COLO829 (cell line): ENCODE measurements at places on chromosomes 6 and 20.

DNA sequence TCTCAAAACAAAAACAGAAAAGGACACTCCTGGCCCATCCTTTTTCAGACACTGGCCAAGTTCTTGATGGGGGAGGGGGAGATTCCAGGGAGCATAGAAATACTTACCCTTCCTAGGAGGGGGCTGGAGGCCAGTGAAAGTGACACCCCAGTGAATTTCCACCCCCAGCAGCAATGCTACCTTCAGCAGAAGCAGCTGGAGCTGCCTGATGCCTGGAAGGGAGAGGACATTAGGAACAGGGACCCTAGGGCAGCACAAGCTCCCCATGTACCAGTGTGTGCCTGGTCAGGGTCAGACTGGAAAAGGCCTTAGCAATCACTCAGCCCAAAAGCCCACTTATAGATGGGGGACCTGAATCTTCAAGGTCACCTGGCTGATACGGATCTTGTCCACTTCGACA lies 2.4 kb downstream of the MICAL1 start:
- no peak for DNase-seq

DNA sequence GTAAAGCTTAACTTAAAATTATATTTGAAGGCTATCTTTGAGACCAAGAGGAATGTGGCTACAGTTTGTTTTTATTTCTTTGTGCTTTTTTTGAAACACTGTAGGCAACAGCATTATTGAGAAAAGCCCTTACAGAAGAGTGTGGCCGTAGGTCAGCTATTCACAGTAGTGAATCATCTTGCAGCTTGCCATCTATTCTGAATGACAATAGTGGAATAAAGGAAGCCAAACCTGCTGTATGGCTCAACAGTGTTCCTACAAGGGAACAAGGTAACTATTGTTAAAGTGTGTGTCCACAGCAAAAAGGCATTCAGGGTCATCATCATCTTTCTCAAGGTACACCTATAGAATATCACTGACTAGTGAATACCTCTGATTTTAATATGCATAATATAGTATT lies 88.5 kb downstream of the KIZ start:
- DNase-seq: no peak

- no peak for DNase-seq
Observed at GRCh38 chr6:13274707-13275434, 53.5 kb downstream of the TBC1D7 start.

DNA sequence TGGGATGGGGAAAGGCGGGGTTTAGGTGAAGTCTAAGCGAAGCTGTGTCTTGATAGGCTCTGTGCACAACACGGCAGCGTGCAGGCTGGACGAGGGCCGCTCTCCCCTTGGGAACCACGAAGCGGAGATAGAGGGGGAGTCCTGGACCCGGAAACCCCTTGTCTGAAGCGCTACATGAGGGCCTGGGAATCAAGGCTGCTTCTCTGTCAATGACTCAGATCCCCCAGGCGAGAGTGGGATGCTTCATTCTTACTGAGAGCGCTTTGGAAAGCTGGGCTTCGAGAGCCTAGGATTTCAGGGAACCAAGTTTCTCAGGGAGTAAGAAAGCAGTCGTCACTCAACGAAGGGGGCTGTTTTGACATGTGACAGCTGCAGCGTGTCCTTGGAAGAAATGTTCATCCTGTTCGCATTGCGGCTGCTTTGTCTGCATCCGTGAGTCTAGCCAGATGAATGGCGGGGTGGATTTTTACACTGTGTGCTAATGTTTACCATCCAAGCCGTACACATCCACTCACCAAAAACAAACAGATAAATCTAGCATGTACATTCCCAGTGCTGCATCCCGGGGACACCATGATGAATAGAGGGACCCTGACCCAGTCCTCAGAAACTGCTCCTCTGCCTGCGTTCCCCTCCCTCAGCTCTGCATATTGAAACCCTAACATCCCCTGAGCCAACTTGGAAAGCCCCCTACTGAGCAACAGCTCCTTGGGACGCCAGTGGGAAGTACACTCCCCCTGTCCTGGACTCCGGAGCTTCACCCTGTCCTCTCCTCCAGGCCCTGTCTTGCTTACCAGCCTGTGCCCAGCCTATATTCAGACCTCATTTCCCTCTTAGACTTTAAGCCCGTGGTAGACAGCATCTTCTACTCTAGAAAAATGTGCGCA lies 24.5 kb upstream of the RTF2 start:
- DNase-seq: no peak

DNA sequence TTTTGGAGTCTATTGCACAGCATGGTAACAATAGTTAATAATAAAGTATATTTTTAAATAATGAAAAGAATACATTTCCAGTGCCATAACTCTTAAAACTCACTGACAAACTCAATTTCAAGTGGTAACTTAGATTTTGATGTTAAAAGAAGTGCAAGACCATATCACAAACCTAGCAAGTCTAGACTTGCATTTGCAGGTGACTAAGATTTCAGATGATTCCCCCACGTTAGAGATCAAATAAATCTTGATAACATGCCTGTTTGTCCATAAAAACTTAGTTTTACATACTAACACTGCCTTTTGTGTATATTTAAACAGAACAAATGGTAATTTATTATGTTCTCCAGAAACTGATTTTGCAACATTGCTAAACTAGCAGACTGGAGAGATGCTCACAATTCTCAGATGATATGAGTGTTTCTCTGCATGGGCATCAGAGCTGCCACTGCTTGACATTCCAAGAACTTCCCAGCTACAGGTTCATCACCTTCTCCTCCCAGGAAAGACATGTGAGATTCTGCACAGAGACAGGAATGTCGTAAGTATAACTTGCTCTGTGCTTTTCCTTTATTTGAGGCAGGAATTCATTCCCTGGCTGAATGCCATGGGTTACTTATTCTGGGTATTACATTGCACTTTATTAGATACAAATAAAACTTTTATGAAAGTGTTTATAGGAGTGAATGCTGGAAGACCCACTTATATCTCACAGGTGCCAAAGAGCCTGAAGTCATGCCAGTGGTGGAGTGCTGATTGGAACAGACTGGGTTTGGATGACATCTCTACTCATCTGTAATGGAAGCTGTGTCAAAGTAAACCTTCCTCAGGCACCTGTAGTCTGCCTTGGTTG lies 160.2 kb upstream of the FOXA2 start:
- DNase-seq: no peak

GRCh38 chr6:107128175-107128574 lies 12.9 kb upstream of the BEND3 start:
- DNase-seq: no peak
